SHP77 treated with DMSO at 0.1 percent for 48 hours (cell line): ENCODE measurements at places on chromosomes 6 and 20.

DNA sequence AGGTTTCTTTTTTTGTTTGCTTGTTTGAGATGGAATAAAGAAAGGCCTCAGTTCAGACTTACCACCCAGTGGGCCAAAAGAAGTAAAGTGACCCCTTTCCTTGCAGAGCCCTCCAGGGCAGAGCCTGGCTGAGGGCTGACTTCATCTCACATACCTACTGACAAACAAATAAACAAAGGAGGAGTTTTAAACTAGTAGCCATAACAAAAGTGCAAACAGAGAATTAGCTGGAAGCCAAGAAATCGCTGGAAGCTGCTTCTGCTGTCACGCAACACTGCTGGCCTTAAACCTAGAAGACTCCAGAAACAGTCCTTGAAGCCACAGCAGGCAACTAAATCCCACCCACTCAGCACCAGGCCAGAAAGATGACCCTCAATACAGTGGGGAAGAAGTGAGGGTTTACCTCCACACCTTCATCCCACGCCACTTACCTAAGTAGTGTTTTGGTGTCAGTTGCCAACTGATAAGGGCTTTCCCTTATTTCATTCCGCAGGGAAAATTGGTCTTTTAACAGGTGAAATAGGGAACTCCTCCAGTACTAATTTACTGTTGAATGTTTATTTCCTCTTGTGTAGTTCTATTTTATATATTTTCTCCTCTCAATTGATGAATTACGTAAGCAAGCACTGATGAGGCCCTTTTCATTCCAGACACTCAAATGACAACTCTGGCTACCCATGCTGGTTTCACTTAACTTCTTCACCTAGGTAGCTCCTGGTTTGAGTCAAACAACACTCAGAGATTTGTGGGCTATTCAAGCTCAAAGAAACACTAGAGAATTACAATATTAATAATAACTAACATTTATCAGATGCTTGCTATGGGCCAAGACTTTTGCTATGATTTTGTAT is 46.2 kb downstream of the EDN1 start:
- DNase-seq, result no peak

GRCh38 chr20:23132293-23132929 is 46.3 kb upstream of the CD93 start:
- DNase-seq, result no peak

DNA sequence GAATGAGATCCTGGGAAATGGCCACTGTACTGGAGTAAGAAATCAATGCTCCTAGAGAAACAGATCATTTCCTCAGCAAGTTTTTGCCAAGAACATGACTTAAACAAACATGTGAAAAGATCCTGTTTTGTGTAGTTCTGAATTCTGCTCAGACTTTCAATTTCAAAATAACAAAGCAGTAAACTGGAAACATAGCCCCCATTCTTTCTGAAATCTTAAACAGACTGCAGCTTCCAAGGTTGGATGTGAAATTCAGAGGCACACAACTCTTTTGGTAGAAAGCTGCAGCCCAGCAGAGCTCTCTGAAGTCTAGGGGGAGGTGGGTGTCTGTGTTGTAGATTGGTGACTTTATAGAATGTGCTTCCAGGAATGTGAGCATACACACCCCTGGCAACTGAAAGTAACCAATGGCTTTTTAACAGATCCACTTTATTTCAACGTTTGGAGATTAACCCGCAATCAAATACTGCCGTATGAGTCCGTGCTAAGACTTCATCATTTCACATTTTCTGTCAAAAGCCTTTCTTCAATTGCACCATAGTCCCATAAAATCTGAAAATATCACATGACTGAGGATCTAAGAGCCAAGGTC is 86.4 kb downstream of the ATXN1 start:
- DNase-seq, result no peak

DNA sequence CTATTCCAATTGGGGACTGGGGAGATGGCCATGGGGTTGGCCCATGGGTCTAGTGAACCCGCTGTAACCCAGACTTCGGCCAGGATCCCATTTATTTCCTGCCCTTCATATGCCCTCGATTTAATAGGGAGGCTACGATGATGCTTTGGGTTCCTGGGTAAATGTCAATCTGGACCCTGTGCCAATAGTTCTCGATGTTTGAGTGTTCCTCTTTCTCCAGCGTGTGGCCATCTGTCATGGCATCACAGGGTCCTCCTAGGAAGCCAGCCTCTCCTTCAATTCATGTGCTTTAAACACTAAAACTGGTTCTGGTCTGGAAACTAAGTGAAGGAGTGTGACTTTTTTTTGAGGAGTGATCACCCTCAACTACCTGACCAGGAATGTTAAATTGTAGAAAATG is 28.7 kb upstream of the ELMO2 start:
- no peak for DNase-seq

- no peak for DNase-seq
Observed at GRCh38 chr6:161462148-161462547, 188.3 kb upstream of the AGPAT4 start.

GRCh38 chr6:56238352-56238751 is 9.0 kb downstream of the COL21A1 start:
- DNase-seq, result no peak
